Parietal lobe (tissue), 2 donors: ENCODE measurements at places on chromosomes 13 and 19. TPM values are rescaled to one million over a fixed set of nuclear protein-coding genes. Genes with fewer than 3 reads are reported as not detected.

Gene SF3A2
- total RNA-seq = 76.4 TPM

Gene SPINT2
- 89.2 TPM for total RNA-seq

Gene SLC25A15
- 17.8 TPM for total RNA-seq

Gene HIPK4
- 0.31 TPM for total RNA-seq

Gene GRK1
- 1.3 TPM for total RNA-seq

Gene GPR183
- 1.6 TPM for total RNA-seq

Gene MCEMP1
- not detected for total RNA-seq
